ENCODE measurements at places on chromosomes 3 and 15. TPM values are rescaled to one million over a fixed set of nuclear protein-coding genes. Genes with fewer than 3 reads are reported as not detected.

Gene CISH
- total RNA-seq = 15.0 TPM

Gene TEX9
- total RNA-seq = 20.5 TPM

Gene TTC14
- 74.3 TPM for total RNA-seq

Gene FSD2
- total RNA-seq = not detected

Gene GLDN
- 5.1 TPM for total RNA-seq

All from ureter (tissue), 1 donor.